ENCODE measurements at places on chromosomes 3 and 15. TPM values are rescaled to one million over a fixed set of nuclear protein-coding genes. Genes with fewer than 3 reads are reported as not detected.

The SLC6A11 gene
- total RNA-seq, result not detected

The ALDH1A2 gene
- total RNA-seq, result 2.3 TPM

The DISP2 gene
- total RNA-seq, result 0.03 TPM

The CNTN4 gene
- total RNA-seq, result not detected

The ITGA11 gene
- total RNA-seq, result 0.21 TPM

The PRKAR2A gene
- total RNA-seq, result 70.7 TPM

The HRG gene
- total RNA-seq, result not detected

The GCNT3 gene
- total RNA-seq, result not detected

The ROBO2 gene
- not detected for total RNA-seq

The COX5A gene
- total RNA-seq, result 257 TPM

The VEPH1 gene
- total RNA-seq, result not detected

The PCOLCE2 gene
- 0.21 TPM for total RNA-seq

The LRRC31 gene
- total RNA-seq, result not detected

The SEMA3G gene
- 0.24 TPM for total RNA-seq
